ENCODE measurements at places on chromosomes 3 and 15. TPM values are rescaled to one million over a fixed set of nuclear protein-coding genes. Genes with fewer than 3 reads are reported as not detected.

The GABRA5 gene
- polyA plus RNA-seq, result 33.8 TPM

The SCAANT1 gene
- 0.93 TPM for polyA plus RNA-seq

The APBA2 gene
- 107 TPM for polyA plus RNA-seq

The GOLGA8M gene
- polyA plus RNA-seq, result 1.7 TPM

The ARGFX gene
- not detected for polyA plus RNA-seq

The ALPK3 gene
- polyA plus RNA-seq, result 8.7 TPM

The PRTG gene
- 3.0 TPM for polyA plus RNA-seq
